ENCODE measurements at places on chromosomes 4 and X.

GRCh38 chr4:70041652-70042286 lies 8.5 kb upstream of the HTN1 start:
- DNase-seq: no peak

- DNase-seq: no peak
These were observed 210.0 kb downstream of the SPANXN3 start for GRCh38 chrX:143306991-143307937.

DNA sequence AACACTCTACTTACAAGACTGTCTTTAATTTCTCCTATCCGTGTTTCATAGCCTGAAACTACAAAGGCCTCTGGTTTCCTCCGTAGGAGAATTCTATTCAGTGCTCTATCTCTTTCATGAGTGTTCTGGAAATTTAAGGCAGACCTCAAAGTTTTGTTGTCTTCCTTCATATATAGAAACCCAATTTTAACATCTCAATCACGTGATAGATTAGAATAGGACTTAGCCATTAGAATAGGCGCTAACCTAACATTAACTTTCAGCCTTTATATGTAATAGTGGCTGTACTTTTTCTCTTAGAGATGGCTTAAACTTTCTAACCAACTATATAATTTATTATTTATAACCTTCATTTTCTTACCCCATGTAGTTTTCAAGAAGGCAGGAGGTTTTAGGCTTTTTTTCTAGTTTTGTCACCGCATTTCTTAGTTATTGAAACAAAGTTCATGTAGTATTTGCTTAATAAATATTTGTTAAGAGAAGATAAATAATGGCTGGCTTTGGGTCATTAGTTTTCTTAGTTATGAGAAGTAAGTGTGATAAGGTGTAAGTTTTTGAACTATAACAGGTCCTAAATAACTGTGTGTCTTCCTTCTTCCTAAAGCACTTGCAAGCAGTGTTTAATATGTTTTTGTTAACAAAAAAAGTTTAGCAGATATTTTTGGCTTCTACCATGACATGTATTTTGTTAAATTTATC lies 1504.6 kb upstream of the ADGRL3 start:
- no peak for DNase-seq

- DNase-seq: no peak
These were observed 115.2 kb upstream of the BMPR1B start for GRCh38 chr4:94642561-94642866.

- no peak for DNase-seq
These were observed 30.4 kb downstream of the CLDN22 start for GRCh38 chr4:183289688-183290087.

GRCh38 chr4:147863808-147864472 lies 132.1 kb downstream of the ARHGAP10 start:
- no peak for DNase-seq

DNA sequence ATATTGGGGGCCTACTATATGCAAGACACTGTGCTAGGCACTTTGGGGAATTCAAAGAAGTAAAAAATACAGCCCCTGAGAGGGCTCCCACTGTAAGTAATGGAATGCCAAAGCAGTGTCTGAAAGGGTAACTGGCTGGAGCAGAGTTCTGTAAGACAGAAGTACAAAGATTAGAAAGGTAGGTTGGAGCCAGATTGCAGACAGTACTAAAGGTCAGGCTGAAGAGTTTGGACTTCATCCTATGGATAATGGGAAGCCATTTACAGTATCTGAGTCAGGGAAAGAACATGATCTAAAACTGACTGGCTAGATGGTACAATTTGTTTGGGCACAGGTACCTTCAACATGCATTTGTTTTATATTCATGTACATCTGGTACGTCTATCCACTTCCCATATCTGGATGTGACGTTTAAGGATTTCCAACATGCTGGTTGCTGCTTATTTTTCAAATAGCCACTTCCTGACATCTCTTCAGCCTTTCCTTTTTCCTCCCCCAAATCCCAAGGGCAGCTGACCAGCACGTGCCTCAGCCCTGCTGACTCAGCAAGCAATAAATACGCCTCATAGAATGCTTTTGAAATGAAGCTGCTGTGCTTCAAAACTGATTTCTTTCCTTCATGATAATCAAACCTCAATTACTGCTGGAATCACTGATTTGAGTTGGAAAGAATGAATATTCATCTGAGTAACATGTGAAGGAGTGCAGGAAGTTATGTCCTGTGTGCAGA lies 9.5 kb downstream of the ENOX2 start:
- no peak for DNase-seq

- DNase-seq: no peak
These were observed 46.9 kb downstream of the KIF4A start for GRCh38 chrX:70336767-70337166.

DNA sequence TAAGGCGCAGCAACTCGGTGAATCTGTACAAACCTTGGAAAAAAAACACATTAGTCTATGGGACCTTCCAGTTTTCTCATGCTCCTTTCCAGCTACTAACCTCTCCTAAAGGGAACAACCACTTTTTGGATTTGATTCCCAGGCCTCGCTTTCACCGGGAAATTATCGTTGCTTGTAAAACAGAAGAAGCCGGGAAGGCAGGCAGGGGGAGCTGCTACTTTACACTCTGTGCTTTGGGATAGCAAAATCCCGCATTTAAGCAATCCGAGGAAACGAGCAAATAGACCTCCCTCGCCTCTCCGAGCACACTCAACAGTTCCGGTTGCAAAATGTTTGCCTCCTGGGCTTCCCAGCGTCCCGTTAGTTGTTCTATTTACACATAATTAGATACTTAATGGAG lies 1.2 kb downstream of the CD38 start:
- no peak for DNase-seq

DNA sequence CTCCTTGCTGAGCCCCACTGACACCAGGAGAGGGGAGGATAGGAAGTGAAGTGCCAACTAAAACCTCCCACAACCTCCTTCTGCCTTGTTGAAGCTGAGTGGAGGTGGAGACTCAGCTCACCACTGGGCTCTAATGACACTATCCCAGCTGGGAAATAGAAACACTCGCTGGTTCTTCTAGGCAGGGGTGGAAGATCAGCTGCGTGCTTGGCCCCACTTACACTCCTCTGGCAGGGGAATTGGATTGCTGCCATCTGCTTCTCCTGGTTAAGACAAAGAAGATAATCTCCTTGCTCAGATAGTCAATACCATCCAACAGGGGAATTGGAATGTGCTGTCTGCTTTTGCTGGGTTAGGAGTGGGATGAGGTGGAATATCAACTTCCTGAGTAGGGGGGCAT lies 392.5 kb downstream of the ZNF674 start:
- DNase-seq: no peak

DNA sequence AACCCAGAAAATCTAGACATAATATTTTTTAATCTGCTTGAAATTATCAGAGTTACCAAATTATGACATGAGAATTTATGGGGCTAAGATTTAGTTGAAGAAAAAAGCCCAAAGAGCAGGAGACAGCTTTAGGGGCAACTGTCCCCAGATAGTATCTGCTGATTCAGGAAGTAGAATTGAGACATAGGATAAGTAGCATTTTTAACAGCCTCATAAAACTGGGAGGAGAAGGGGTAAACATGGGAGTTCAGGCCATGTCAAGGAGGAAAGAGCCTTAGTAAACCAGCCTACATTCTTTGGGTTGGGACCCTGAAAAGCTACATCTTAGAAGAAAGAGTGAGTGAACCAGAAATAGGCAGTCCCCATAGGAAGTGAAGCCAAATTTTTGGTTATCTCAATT lies 9.7 kb upstream of the RAB28 start:
- DNase-seq: no peak

DNA sequence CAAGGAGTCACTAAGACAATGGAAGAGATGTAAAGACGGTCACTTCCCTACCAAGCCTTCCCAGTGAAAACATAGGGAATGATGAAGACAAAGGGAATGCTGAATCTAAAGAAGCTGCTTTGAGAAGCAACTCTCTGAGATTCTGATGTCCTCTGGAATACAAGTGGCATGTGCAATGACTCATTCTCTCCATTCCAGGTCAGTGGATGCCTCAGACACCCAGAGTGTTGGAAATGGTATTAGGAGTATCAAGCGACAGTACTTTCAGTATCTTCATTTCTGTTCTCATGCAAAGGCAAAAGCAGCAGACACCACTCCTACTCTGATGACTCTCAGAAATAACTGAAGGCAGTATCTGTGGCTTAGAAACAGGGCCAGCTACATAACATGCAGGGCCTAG lies 102.6 kb downstream of the FSTL5 start:
- no peak for DNase-seq

- DNase-seq: no peak
These were observed 665.7 kb upstream of the ACTRT1 start for GRCh38 chrX:128717635-128718578.

GRCh38 chr4:182140547-182140946 lies 102.7 kb upstream of the TENM3 start:
- DNase-seq: no peak

GRCh38 chr4:81389720-81390119 lies 82.0 kb downstream of the RASGEF1B start:
- no peak for DNase-seq

DNA sequence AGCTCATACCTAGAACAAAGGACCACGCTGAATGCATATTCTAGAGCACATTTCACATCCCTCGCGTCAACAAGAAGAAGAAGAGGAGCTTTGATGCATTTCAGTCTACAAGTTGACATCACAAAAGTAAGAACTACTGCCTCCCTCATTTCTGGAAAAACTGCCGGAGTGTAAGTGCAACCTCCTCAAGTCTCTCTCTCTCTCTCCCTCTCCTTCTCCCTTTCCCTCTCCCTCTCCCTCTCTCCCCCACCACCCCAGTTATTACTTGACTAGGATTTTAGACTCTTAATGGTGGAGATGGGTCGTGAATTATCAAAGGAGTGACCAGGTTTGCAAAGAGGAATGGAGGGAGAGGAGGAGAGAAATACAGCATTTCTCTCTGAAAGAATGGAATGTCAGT lies 1.4 kb upstream of the IRS4 start:
- no peak for DNase-seq

DNA sequence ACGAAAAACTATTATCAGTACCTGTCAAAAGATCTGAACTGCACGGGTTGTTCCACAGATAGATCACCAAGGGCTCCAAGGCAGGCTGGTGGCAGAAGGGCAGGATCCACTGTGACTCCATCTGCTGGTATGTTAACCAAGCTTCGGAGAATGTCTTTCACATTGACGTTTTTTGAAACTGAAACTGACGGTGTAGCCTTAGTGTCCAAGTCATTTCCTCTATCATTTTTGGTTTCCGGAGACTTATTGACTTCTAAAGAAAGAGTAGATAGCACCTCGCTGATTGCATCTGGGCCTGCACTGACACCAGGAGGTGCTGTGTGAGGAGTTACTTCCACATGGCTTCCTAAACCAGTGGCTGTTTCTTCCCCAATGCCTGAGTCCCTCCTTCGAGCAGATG lies 186.9 kb downstream of the LRBA start:
- DNase-seq: no peak

GRCh38 chrX:13433298-13433605 lies 113.4 kb upstream of the ATXN3L start:
- DNase-seq: no peak

DNA sequence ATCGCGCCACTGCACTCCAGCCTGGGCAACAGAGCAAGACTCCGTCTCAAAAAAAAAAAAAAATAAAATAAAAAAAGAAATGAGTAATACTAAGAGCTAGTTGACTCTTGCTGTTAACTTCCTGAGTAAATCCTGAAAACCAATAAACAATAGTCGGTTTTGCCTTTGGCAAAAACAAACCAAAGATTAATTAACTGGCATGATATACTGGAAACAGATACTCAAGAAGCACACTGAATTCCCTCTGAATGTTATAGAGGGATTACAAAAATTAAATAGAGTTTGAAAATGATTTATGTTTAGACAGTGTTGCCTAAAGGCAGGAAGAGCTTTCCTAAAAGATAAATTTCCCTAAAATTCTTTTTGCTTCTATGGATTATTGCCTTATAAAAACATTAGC lies 1702.3 kb downstream of the STIM2 start:
- no peak for DNase-seq

DNA sequence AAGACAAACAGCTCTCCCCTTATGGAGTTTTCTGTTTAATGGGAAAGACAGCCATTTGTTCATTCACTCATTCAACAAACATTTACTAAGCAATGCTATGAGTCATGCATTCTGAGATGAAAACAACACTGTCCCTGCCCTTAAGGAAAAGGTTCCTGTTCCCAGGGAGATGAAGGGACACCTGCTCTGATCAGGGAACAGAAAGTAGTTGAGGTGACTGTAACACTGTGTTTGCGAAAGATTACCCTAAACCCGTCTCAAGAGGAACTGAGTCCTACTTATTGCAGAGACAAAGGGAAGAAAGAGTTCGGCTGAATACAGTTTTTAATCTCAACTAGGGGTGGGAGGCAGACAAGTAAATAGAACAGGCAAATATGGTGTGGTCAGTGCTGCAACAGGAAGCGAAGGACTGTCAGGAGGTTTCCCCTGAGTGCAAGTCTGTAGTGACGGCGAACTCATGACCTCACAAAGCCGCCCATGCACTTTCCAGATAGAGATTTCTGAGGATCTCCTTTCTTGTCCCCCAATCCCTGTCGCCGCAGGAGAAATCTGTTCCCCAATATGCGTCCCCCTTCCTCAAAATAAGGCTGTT lies 712 bp downstream of the STX18 start:
- DNase-seq: peak; percentile 17

DNA sequence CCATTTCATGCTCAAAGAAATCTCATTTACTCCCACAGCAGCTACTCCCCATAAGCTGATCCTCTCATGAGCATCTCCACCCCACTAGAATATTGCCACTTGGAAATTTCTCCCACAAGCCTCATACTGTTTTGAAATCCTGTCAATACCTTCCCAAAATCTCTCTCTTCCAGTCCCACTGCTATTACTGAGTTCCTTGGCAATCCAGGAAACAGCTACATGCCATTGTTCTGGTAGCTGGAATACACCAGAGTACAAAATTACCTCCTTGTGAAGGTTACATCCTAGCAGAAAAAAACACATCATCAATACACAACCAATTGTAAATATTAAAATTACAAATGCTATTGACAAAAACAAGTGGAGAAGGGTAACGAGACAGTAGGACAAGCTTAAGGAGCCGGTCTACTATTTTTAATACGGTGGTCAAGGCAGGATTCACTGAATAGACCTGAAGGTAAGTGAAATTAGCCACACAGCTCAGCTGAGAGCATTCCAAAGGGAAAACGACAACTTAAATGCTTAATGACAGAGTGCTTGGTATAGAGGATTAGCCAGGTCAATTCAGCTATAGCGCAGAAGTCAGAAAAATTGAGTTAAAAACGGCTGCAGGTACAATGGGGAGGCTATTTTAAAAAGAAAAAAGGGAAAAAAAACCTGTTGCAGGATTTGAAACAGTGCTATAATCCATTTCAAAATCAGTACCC lies 6.4 kb downstream of the RPL9 start:
- no peak for DNase-seq

Data from activated B cell treated with CpG ODN at 0.5 μM for 24 hours (primary cell).